Left kidney (tissue), 8 donors: ENCODE measurements at places on chromosomes 2 and 18. TPM values are rescaled to one million over a fixed set of nuclear protein-coding genes. Genes with fewer than 3 reads are reported as not detected.

ATP9B gene
- polyA plus RNA-seq = 43.3 TPM

RSAD2 gene
- 5.3 TPM for polyA plus RNA-seq

LIMS3 gene
- 2.4 TPM for polyA plus RNA-seq

NOSTRIN gene
- polyA plus RNA-seq = 37.2 TPM

FAP gene
- 12.8 TPM for polyA plus RNA-seq

RAD51AP2 gene
- 0.38 TPM for polyA plus RNA-seq
